Chondrocyte (in vitro differentiated cells): ENCODE measurements at places on chromosomes 3 and 15.

DNA sequence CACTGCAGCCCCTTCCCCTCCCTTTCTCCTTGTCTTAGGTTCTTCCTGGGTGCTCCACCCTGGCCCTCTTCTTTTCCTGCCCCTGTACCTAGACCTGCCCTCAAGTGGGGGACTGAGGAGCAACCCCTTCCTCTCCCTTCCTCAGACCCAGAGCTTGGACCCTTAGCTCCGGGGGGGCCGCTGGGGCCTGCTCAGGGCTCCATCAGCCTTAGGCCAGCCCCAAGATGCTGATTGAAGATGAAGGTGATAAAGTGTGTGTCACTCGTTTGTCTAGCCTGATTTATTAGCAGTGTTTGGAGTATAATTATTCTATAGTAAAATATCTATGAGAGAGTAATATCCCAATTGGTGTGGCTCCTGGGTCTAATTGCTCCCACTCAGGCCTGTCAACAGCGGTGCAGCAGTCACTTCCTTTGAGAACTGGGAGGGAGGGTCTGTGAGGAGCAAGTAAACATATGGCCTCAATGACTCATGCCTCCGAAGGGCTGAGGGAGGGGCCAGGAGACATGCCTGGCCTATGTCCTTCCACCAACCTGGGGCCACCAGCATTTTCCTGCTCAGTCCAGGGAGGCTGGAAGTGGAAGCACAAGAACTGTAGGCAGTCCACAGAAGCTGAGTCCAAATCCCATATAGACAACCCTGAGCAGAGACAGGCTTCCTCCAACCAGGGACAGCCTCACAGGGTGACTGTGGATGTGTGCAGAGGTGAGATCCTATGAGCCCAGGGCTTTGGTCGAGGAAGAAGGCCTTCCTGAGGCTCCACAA, 123.2 kb downstream of the DNAJB8 start:
- peak; percentile 51 for DNase-seq

DNA sequence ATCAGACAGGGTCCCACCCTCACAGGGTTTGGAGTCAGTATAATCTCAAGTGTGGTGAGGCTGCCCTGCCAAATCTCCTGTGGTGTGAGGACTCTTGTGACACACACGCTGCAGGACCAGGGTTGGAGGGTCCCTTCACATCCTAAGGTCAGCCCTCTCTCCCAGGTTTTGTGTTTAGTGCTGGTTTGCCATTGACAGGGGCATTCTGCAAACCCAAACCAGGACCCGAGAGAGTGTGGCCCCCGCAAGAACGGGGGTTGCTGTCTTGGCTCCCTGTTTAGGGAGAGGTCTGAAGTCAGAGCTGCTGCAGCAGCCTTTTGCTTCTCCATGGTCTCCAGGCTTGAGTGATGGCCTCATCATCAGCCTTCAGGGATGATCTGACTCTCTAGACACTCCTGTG, 14.7 kb downstream of the FAM107A start:
- peak; percentile 24 for DNase-seq

- DNase-seq: no peak
Observed at GRCh38 chr3:16482770-16483531, 30.5 kb downstream of the RFTN1 start.

DNA sequence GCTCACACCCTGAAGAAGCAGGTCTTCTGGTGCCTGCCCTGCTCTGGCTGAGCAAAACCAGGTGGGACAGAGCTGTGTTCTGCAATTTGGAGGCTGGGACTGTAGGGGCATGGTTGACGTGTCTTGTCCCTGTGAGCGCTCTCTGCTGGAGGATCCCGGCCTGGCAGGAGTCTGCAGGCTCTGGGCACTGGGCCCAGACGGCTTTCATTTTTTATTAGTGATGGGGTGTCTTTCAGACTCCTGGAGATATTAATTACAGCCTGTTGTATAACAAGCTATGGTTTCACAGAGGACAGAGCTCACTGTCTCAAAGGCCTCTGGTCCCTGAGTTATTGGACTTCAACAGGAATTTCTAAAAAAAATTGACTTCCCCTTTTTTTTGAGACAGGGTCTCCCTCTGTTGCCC, 29.5 kb upstream of the ZNF710 start:
- no peak for DNase-seq

DNA sequence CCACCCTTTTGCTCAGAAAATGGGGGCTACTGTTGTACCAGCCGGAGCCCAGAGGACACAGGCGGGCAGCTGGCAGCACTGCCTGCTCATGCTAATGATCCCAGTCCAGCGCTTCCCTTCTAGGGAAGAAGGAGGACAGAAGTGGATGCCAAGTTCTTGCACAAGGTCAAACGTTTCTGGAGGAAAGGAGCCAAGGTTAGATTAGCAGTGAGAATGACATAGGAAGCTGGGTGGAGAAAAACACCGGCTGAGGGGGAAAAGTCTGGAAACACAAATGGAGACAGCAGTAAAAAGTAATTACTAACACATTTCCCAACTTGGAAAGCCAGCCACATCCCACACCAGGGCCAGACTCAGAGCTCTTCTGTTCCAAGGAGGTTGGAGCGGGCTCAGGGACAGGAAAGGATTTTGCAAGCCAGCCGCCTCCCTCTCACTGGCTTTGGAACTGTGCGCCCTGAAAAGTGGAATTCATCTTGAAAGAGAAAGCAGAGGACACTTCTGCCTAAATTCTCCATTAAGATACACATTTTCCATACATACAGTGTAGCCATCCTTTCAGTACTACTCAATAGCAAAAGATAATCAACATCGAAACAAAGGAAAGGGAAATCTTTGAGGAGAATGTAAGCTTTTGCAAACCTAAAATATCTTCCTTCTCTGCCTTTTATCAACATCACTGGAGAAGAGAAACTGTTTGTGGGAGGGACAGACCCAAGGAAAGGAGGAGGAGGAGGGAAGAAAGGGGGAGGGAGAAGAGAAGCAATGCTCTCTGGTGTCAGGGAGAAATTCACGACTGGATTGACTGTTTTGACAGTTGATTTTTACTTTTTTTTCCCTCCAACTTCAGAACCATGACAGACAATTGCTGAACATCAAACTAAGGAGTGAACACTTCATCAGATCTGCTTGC, 133.6 kb downstream of the CD47 start:
- no peak for DNase-seq

- DNase-seq: no peak
Observed at GRCh38 chr3:181955566-181955965, 243.8 kb downstream of the SOX2 start.
